ENCODE measurements at places on chromosomes 4 and X. TPM values are rescaled to one million over a fixed set of nuclear protein-coding genes. Genes with fewer than 3 reads are reported as not detected.

The TRO gene
- 4.6 TPM for total RNA-seq

The CFAP47 gene
- total RNA-seq = not detected

The STARD8 gene
- total RNA-seq = 6.5 TPM

The BCLAF3 gene
- total RNA-seq = 9.4 TPM

The CYP2U1 gene
- total RNA-seq = 10.8 TPM
